AG10803 (cell line): ENCODE measurements at places on chromosomes 2 and 18.
A peak's percentile ranks its signal among the peaks of the same experiment; 100 is the strongest.

DNA sequence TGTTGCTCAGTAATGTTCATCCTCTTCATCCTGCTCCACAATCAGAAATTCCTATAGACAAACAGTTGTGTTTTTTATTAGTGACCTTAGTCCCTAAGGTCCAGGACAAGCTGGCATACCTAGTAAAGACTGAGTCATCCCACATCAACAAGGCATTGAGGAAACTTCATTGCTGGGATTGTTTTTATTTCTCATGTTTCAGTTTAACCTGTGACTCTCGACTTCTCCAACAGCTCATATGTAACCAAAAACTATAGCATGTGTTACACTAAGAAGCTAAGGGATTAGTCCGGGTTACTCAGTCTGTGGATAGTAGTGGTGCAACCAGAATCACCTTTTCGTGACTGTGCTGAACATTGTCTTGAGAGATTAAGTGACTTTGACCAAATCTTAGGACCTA lies 292.1 kb downstream of the RDH14 start:
- DNase-seq = no peak

- peak; percentile 45 for DNase-seq
Measured at GRCh38 chr18:12295389-12296086, 12.5 kb upstream of the TUBB6 start.

DNA sequence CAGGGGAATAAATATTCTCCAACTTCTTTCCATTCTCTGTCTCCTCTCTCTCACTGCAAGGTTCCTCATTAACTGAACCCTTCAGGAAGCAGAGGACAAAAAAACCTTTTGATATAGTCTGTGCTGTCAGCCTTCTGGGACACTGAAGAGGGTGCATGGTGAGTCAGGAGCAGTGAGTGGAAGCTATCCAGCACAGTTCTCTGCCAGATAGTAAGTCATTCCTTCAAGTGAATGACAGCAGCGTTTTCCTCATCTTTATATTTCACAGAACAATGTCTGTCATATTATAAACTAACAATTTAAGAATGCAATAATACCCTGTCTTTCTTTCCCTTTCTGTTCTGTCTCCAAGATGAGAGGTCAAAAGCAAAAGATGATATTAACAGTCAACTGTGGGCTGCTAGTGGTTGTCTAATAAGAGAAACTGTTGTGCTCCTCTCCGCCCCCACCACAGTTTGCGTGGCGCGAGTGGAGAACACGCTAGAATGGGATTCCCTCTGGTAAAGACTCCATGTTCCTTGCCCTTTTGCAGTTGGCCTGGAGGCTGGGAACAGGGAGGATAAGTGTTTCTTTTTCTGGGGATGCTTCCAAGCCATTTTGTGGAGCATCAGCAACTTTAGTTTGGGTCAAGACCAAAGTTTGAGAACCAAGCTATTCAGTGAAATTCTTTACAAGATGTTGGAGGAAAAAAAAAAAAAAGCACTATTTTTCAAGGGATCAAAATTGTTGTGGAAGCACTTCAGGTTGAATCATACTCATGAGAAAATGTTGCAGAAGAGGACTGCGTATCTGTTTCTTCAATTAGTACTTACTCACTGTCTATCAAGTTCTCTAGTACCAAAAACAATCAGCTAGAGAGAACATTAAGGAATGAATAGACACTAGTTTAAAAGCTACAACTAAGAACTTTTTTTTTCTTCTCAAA lies 430.2 kb downstream of the SETBP1 start:
- peak; percentile 59 for DNase-seq

DNA sequence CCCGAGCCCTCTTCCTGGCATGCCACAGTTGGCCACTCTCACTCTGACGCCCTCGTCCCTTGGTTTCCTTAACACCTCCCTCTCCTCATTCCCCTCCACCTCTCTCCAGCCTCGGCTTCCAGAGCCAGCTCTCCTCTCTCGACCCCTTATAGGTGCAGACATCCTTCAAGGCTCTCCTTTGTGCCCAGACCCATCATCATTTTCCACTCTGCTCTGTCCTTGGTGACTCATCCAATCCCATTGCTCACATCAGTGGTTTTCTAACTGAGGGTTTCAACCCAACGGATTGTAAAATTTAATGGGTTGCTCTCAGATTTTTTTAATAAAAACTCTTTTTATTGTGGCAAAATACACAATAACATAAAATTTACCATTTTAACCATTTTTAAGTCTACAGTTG lies 6.2 kb downstream of the ST8SIA5 start:
- no peak for DNase-seq

DNA sequence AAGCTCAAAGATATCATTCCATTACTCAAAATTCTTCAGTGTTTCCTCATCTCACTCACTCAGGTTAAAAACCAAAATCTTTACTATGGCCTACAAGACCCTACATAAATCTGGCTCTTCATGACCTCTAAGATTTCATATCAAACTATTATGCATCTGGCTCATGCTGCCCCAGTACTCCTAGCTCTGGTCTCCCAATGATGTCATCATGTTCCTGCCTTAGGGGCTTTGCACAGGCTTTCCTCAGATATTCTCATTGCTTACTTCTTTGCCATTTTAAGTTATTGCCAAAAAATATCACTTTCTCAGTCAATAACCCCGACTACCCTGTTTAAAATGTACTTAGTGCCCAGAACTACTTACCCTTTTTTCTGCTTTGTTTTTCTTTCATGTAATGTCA lies 33.0 kb upstream of the SPOPL start:
- DNase-seq = no peak

- peak; percentile 17 for DNase-seq
Measured at GRCh38 chr2:217650229-217650628, 352.6 kb downstream of the TNS1 start.

DNA sequence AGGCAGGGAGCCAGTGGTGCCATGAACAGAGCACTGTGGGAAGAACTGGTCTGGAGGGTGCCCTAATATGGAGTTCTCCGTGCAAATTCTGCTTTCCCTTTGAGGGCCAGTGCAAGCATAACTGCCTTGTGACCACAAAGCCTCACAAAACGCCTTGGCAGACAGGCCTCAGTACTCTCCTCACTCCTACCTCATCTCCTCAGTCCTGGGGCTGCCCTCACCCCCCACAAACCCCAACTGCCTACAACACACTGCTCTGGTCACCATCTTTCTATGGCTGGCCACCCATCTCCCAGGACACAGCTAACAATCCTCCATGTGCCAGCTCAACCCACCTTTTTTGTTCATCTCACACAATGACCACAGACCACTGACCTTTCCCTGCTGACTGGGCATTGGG lies 8.9 kb downstream of the COX5B start:
- no peak for DNase-seq

GRCh38 chr2:18975506-18976167 lies 382.8 kb downstream of the OSR1 start:
- no peak for DNase-seq

DNA sequence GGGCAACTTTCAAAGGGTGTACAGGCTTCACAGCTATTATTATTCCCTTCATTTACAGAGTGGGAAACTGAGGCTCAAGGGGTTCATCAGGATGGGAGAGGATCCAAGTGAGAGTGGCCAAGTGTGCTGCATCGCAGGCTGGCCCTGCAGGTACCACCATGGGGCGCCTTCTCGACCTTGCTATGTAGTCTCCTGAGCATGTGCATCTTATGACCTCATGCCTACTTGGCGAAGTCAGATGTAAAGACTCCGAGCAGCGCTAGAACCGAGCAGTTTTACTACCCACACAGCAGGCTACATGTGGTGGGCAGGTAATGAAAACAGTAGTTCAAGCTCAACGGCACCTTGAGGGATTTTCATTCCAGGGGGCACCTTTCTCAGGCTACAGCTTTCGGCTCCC lies 42.0 kb downstream of the TFCP2L1 start:
- DNase-seq = no peak

- DNase-seq = no peak
Measured at GRCh38 chr2:240790370-240791220, 29.4 kb downstream of the KIF1A start.

DNA sequence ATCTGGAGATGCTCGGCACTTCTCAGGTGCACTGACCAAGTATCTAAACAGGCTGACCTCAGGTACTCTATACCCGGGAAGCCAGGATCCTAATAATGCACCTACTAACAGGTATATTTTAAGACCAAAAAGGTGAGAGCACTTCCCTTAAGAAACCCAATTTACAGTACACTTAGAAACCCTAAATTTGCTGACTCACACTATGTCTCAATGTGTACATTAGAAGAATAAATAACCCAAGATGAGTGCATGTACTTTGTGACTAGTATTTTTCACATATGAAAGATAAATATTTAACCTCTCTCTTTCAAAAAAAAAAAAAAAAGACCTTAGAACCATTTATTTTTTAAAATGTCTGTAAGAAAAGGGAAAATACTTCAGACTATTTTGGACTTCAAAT lies 118.8 kb downstream of the ZNF516 start:
- no peak for DNase-seq

DNA sequence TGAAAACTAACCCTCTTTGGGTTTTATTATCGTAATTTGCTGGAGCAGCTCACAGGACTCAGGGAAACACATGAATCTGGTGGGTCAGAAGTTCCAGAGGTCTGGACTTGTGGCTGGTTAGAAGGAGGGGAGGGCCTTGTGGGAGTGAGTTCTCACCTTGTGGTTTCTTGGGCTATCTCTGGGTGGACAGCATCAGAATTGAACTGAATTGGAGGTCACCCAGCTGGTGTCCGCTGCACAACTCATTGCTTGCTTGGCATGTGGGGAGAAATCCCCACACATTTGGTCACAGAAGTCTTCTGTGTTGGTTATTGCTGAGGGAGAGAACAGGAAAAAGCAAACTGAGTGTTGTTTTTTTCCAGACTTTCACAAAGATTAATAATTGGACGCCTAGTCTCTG lies 27.5 kb downstream of the ZNF892 start:
- no peak for DNase-seq

DNA sequence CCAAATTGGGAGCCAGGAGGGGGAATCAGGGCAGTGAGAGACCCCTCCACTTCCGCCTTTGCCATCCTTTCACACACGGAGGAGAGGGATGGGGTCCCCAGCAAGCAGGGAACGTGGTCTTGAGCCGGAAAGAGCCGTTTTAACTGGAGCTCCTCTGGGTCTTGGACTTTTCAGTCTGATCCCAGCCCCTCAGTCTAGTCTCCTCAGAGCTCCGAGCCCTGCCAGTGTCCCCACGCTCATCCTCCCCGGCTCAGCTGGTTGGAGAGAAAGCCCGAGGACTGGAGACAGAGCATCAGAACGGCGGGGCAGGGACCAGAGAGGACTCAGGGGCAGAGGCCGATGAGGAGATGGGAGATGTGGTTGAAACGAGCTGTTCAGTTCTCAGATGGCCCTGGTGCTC lies 26.1 kb upstream of the OTOF start:
- DNase-seq = no peak

DNA sequence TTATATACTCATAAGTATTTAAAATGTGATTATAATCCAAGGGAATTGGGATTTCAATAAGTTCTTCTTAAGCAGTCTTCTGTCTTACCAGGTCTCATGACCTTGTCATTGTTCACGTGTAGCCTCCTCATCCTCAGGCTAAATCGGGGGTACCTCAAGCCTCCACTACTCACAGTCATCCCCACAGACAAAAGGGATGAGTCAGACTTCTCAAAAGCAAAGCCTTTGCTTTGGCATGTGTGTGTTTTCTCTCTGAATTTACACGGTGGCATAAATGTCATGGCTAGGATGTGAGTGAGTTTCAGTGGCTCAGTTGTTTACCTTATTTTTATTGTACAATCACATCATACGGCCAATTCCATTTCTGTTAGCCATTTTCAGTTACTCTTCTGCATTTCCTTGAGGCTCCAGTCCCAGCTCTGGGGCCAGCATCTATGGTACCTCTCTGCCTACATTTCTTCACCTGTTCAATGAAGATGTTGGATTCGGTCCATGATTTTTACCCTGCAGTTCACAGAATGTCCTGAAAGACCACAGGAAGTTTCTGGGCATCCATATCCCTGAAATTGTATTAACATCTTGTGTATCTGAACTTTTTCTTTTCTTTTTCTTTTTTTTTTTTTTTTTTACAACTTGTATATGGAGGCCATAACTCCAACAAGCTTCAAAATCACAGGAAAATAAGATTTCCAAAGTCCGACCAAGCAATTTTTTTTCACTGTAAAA lies 195.3 kb downstream of the FHOD3 start:
- DNase-seq = no peak

DNA sequence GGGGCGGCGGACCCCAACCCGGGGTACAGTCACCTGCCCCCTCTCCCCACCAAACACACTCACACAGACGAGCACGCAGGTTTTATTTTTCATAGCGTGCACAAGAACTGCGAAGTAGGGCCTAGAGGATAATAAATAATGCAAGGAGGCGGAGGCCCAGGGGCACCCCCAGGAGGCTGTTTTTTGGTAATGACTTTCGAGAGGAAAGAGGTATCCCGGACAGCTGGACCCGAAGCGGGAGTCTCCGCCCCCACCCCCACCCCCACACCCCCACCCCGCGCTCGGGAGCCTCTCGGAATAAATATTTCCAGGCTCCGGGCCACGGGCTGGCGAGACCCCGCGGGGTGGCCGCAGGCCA lies 3.4 kb downstream of the CYP26B1 start:
- DNase-seq = no peak

- no peak for DNase-seq
Measured at GRCh38 chr2:116819355-116819754, 995.1 kb upstream of the DDX18 start.

GRCh38 chr2:64637000-64637635 lies 16.6 kb downstream of the SERTAD2 start:
- no peak for DNase-seq

DNA sequence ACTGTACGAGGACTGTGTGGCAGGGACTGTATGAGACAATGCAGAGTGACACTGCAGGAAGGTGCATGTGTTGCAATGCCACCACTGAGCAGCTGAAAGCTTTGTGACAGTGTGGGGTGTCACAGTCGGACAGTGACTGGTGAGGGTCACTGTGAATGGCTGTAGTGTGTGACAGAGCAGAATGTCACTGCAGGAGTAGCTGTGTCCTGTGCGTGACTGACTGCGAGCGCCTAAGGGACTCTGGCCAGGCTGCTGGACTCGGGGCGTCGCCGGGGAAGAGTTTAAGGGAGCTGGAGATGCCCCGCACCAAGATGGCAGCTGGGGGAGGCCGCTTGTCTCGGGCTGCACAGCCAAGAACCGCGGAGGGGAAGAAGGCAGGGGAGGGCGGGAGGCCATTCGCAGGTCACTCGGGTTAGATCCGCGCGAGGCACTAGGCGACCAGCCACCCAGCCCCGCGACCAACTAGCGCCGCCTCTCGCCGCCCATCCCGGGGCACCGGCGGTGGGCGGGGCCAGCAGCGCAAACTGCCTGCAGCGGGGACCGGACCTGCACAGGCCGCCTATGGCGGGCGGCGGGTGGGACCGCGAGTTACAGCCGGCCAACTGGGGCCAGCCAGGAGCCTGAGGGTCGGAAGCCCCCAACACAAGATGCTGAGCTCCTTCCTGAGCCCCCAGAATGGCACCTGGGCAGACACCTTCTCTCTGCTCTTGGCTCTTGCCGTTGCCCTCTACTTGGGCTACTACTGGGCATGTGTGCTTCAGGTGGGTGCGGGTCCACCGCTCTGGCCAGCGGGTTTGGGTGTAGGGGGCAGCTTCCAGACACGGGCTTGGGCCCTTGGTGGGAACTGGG lies at the start of gene ABHD1:
Gene ABHD1 (plus strand): TSS at position 514 of the 849 bp plus-strand sequence. CDS start 134 bp downstream, at position 648.
- DNase-seq = peak; percentile 13

DNA sequence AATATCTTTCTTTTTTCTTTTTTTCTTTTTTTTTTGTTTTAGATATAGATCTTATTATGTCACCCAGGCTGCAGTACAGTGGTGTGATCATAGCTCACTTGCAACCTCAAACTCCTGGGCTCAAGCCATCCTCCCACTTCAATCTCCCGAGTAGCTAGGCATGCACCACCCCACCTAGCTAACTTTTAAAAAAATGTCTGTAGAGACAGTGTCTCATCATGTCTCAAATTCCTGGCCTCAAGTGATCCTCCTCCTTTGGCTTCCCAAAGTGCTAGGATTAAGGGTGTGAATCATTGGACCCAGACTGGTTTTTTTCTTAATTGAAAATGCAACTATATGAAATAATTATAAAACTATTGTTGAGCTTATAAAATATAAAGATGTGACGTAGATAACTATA lies 9.8 kb upstream of the ZCCHC2 start:
- no peak for DNase-seq
